ENCODE measurements at places on chromosomes 3 and 15. TPM values are rescaled to one million over a fixed set of nuclear protein-coding genes. Genes with fewer than 3 reads are reported as not detected.

POLQ gene
- 14.3 TPM for total RNA-seq

SUCNR1 gene
- total RNA-seq = not detected

FOXL2NB gene
- 0.18 TPM for total RNA-seq

FAM81A gene
- 7.0 TPM for total RNA-seq

PCLAF gene
- 70.4 TPM for total RNA-seq

TMEM87A gene
- total RNA-seq = 43.9 TPM

PYGO1 gene
- 3.9 TPM for total RNA-seq
